ENCODE measurements at places on chromosomes 4 and X.

DNA sequence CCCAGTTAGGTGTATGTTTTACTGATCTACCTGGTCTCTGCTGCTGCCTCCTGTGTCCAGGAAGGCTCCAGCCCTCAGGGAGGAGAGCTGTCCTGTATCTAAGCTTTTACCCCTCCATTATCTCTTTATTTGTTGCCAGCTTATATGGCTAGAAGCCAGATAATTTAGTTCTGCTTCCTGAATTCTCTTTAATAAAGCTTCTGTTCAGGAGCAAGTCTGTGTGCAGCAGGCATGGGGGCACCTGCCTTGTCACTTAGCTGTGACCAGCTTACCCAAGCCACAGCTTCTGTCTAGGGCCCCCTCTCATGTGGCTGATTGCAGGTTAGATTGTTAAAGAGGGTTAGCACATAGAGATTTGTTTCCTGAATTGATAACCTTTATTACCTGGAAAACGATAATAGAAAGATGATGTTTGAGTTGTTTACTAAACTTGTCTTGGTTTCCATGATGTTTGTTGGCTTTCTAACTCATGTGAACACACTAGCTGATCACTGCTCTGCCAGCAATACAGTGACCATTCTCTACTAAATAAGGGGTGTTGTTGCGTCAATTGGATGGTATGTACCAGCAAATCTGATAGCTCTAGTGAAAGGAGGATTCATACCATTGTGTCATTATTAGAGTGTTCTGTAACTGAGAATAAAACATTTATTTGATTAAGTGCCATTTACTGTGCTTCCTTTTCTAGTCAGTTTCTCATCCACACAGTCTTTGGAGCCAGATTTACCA, 189.8 kb upstream of the ANK2 start:
- no peak for DNase-seq

GRCh38 chrX:150548684-150549083, 19.7 kb upstream of the MTM1 start:
- DNase-seq: no peak

GRCh38 chr4:23374259-23374658, 515.6 kb downstream of the PPARGC1A start:
- no peak for DNase-seq

DNA sequence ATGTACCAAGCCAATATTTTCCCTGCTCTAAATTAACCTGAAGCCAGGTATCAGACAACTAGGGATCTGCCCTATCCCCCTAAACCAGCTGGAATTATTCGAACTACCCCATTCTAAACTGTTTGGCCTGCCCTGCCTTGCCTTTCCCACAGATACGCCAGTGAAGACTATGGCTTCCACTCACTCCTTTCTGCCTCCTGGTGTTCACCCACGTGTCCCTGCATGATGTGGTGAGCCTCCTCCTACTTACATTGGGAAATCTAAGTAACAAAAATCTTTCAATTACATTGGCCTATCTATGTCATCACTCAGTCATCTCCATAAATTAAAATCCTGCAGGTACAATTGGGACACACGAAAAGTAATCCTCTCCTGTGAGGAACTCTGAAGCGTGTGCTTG, 6.1 kb upstream of the LDOC1 start:
- no peak for DNase-seq

GRCh38 chr4:151321586-151321985, 3.8 kb downstream of the SH3D19 start:
- no peak for DNase-seq

- DNase-seq: no peak
Measured at GRCh38 chrX:42149765-42150164, 226.4 kb upstream of the CASK start.

Data from HL-60 (cell line).